ENCODE measurements at places on chromosomes 11 and 22. TPM values are rescaled to one million over a fixed set of nuclear protein-coding genes. Genes with fewer than 3 reads are reported as not detected.

Gene EMID1
- not detected for total RNA-seq

Gene TBX10
- not detected for total RNA-seq

Gene DLG2
- 1.7 TPM for total RNA-seq

Gene INSC
- 0.30 TPM for total RNA-seq

Gene BID
- 22.0 TPM for total RNA-seq

Gene TTC36
- total RNA-seq = 0.62 TPM

DNA sequence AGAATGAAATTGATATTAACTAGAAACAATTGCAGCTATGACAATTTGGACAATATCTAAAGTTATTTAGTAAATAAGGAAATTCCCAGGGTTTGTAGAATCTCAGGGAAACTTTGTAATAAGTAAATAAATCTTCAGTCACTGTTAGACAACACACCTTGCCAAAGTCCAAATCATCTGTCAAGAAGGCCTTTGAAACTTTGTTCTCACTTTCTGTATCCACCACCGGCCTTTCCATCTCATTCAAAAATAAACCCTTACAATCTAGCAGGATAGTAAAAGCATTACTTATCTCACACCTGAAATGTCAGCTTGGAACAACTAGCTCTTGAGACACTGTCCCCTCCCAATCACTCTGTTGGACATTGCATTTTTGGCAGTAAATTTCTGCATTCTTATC, 7.9 kb downstream of the NNMT start:
- H3K36me3 ChIP-seq = no peaks in the 10 kb centered on the region
- no peak overlapping the region for H3K4me3 ChIP-seq
- DNase-seq = no peak
- peaks cover 20% of the 10 kb centered on the region for H3K27me3 ChIP-seq
- no peaks in the 10 kb centered on the region for H3K4me1 ChIP-seq
- H3K27ac ChIP-seq = no peak overlapping the region

DNA sequence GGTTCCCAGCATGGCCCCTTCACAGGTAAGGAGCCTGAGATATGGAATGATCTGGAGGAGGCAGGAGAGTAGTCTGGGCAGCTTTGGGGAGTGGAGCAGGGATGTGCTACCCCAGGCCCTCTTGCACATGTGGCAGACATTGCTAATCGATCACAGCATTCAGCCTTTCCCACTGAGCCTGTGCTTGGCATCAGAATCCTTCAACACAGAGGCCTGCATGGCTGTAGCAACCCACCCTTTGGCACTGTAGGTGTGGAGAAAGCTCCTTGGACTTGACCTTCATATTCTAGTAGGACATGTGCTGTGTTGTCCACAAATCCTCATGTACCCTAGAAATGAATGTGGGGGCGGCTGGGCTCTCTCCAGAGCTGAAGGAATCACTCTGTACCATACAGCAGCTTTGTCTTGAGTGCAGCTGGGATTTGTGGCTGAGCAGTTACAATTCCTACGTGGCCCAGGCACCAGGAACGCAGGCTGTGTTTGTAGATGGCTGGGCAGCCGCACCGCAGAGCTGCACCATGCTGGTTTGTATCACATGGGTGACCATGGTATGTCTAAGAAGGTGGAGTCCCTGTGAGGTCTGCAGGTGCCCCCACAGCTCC, 21.8 kb upstream of the PPP6R3 start:
- H3K36me3 ChIP-seq = peaks cover 4% of the 10 kb centered on the region
- no peak overlapping the region for H3K27ac ChIP-seq
- no peaks in the 10 kb centered on the region for H3K27me3 ChIP-seq
- no peak for DNase-seq
- no peak overlapping the region for H3K4me3 ChIP-seq

GRCh38 chr11:83816572-83817187, 530.5 kb upstream of the CCDC90B start:
- no peak overlapping the region for H3K4me3 ChIP-seq
- no peak overlapping the region for H3K27ac ChIP-seq
- H3K36me3 ChIP-seq = no peaks in the 10 kb centered on the region
- peaks cover 17% of the 10 kb centered on the region for H3K27me3 ChIP-seq
- no peaks in the 10 kb centered on the region for H3K4me1 ChIP-seq

GRCh38 chr11:9276571-9276970, 11.4 kb upstream of the DENND5A start:
- H3K36me3 ChIP-seq = peaks cover 12% of the 10 kb centered on the region
- peaks cover 22% of the 10 kb centered on the region for H3K4me1 ChIP-seq
- H3K27me3 ChIP-seq = no peaks in the 10 kb centered on the region
- no peak for DNase-seq
- H3K27ac ChIP-seq = no peak overlapping the region
- H3K4me3 ChIP-seq = no peak overlapping the region

GRCh38 chr11:1005928-1006327, 30.6 kb downstream of the MUC6 start:
- no peak overlapping the region for H3K4me3 ChIP-seq
- H3K27me3 ChIP-seq = no peaks in the 10 kb centered on the region
- no peak for DNase-seq

DNA sequence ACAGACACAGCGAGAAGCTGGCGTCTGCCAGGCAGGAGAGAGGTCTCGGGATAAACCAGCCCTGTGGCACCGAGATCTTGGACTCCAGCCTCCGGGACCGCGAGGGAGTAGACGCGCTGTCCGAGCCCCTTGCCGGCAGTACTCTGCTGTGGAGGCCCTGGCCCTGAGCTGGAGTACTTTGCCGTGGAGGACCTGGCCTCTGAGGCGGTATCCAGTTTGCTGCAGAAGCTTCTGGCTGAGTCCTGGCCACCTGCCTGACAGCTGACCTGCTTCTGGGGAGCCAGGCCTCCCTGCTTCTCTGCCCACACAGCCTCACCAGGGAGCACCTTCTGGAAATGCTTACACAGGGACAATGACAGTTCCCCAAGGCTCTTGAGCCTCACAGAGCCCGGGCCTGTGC, 31.6 kb upstream of the CARS1 start:
- H3K36me3 ChIP-seq = no peaks in the 10 kb centered on the region
- H3K27me3 ChIP-seq = no peaks in the 10 kb centered on the region
- DNase-seq = no peak

DNA sequence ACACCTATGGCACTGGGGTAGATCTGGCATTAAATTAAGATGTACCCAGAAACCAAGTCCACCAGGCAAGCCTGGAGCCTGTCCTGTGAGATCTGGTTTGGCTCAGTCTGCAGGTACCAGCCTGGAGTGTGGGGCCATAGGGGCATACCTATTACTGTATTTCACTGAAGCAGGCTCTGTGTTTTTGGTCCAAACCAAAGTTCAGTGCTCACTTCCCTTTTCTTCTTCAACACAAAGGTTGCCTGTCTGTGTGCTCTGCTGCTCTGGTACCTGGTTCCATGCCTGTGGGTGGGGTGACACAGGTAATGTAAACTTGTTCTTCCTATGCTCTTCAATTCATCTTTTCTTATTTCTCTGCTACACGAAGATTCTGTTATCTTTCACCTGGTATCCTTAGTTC, 19.8 kb upstream of the GLYATL2 start:
- H3K27me3 ChIP-seq = peaks cover 27% of the 10 kb centered on the region
- no peaks in the 10 kb centered on the region for H3K36me3 ChIP-seq
- no peaks in the 10 kb centered on the region for H3K4me1 ChIP-seq
- no peak for DNase-seq

DNA sequence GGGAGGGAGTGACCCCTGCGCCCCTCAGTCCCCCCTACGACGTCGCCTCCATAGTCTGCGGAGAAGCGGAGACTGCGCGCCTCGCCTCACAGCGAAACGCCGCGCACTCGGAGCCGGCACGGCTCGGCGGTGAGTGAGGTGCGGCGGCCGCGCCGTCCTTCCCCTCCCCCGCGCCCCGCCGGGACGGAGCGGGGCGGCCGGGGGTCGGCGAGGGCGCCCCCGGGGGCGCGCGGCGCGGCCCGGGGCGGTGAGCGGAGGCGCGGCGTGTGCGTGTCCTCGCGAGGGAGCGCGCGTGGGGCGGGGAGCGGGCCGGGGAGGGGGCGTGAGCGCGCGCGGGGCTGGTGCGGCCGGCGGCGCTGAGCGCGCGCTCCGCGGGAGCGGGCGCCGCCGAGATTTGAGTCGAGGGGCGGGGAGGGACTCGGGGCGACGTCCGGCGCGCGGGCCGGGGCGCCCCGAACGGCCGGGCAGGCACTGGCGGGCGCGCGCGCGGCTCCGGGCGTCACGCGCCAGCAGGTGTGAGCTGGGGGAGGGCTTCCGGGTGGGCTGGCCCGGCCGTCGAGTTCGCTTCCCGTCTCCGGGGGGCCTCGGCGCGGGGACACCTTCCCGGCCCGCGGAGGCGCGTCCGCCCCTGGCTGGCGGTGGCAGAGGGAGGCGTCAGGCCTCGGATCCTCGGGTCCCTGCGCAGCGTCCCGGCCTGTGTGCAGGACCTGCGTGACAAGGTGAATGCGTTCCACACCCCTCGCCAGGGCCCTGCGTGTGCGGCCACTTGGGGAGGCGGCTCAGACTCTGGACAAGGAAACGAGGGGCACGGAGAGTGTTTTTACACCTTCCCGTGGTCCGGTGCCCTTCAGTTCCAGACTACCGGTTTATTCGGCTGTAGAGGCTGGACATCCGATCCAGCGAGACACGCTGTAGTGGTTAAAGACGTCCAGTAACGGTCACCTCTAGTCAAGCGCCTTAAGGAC, 50.4 kb downstream of the FAM83F start:
- peak overlapping the region; percentile 99 for H3K27ac ChIP-seq
- H3K4me1 ChIP-seq = peaks cover 29% of the 10 kb centered on the region
- H3K4me3 ChIP-seq = peak overlapping the region; percentile 96
- peaks cover 5% of the 10 kb centered on the region for H3K27me3 ChIP-seq
- no peaks in the 10 kb centered on the region for H3K36me3 ChIP-seq

GRCh38 chr11:125504580-125504979, 8.5 kb upstream of the FEZ1 start:
- no peak overlapping the region for H3K27ac ChIP-seq
- H3K4me3 ChIP-seq = no peak overlapping the region
- H3K36me3 ChIP-seq = no peaks in the 10 kb centered on the region
- peaks cover 3% of the 10 kb centered on the region for H3K27me3 ChIP-seq
- no peak for DNase-seq

- H3K36me3 ChIP-seq = no peaks in the 10 kb centered on the region
- H3K27me3 ChIP-seq = peaks cover 9% of the 10 kb centered on the region
- no peak overlapping the region for H3K27ac ChIP-seq
- H3K4me3 ChIP-seq = no peak overlapping the region
These were observed 38.4 kb upstream of the RTL6 start for GRCh38 chr22:44536411-44536810.

DNA sequence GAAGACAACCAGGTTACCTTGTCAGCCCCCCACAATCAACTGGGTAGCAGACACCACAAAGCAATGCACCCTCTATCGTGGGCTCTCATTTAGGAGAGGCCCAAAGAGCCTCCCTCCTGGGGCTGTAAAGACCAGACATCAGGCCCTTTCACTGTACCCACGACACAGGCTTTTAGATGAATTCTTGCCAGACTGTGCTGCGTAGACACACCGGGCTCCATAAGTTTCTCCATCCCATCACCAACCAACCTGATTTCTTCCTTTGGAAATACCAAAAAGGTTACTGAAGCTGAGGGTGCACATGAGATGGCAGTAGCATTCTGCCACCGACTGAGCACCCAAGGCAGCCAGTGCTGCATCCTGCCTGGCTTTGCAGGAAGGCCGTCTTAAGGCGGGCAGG, 46.4 kb upstream of the SLC25A1 start:
- no peak for DNase-seq
- H3K4me3 ChIP-seq = no peak overlapping the region
- no peak overlapping the region for H3K27ac ChIP-seq
- no peaks in the 10 kb centered on the region for H3K27me3 ChIP-seq
- no peaks in the 10 kb centered on the region for H3K4me1 ChIP-seq

GRCh38 chr22:46910624-46911023, 148.2 kb downstream of the TBC1D22A start:
- no peaks in the 10 kb centered on the region for H3K27me3 ChIP-seq
- H3K36me3 ChIP-seq = peaks cover 4% of the 10 kb centered on the region
- H3K4me1 ChIP-seq = no peaks in the 10 kb centered on the region
- no peak for DNase-seq
- peak overlapping the region; percentile 70 for H3K27ac ChIP-seq

DNA sequence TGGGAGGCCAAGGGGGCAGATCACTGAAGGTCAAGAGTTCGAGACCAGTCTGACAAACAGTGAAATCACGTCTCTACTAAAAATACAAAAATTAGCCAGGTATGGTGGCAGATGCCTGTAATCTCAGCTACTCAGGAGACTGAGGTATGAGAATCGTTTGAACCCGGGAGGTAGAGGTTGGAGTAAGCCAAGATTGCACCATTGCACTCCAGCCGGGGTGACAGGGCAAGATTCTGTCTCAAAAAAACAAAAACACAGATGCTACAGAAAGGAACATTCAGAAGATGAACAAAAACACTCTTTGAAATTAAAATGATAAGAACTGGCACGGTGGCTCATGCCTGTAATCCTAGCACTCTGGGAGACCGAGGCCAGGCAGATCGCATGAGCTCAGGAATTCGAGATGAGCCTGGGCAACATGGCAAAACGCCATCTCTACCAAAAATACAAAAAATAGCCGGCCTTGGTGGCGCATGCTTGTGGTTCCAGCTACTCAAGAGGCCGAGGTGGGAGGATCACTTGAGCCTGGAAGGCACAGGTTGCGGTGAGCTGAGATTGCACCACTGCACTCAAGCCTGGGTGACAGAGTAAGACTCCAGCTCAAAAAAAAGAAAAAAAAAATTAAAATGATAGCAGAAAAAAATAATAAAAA, 8.5 kb downstream of the RAB6A start:
- H3K27ac ChIP-seq = no peak overlapping the region
- H3K4me1 ChIP-seq = peaks cover 20% of the 10 kb centered on the region
- peaks cover 11% of the 10 kb centered on the region for H3K36me3 ChIP-seq
- H3K27me3 ChIP-seq = no peaks in the 10 kb centered on the region
- no peak for DNase-seq

- H3K27ac ChIP-seq = no peak overlapping the region
- DNase-seq = no peak
- H3K4me1 ChIP-seq = no peaks in the 10 kb centered on the region
- H3K36me3 ChIP-seq = no peaks in the 10 kb centered on the region
These were observed 55.9 kb upstream of the BMAL1 start for GRCh38 chr11:13221722-13222121.

GRCh38 chr11:86672007-86672621, at the start of gene ME3:
ME3 (minus strand) TSS chr11:86672616.
- peak within 1 kb of the TSS; percentile 46 for H3K27ac ChIP-seq
- peaks cover 2% of the 10 kb centered on the region for H3K36me3 ChIP-seq
- H3K4me3 ChIP-seq = peak within 1 kb of the TSS; percentile 78
- peaks cover 9% of the 10 kb centered on the region for H3K4me1 ChIP-seq
- peak; percentile 60 for DNase-seq

GRCh38 chr11:110159476-110159875, 66.3 kb downstream of the ZC3H12C start:
- H3K4me1 ChIP-seq = no peaks in the 10 kb centered on the region
- H3K36me3 ChIP-seq = no peaks in the 10 kb centered on the region
- no peaks in the 10 kb centered on the region for H3K27me3 ChIP-seq
- no peak overlapping the region for H3K4me3 ChIP-seq
- H3K27ac ChIP-seq = no peak overlapping the region

DNA sequence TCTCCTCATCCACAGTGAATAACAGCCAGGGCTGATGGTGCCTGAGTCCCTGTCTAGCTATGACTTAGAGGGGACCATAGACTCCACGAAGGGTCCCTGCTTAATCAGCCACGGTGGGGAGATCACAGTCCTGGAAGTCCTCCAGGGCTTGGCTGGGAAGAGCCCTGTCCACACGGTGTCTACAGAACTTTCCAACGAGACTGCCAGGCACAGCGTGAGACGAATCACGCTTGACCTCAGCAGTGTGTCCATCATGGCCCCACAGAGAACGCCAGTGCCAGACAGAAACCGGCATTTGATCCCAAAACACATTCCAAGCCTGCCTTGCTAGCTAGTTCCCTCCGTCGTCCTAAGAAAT, 143.4 kb downstream of the CRYBB2 start:
- H3K4me3 ChIP-seq = no peak overlapping the region
- H3K27ac ChIP-seq = no peak overlapping the region
- H3K27me3 ChIP-seq = no peaks in the 10 kb centered on the region
- H3K36me3 ChIP-seq = no peaks in the 10 kb centered on the region

Measured in activated naive CD8-positive, alpha-beta T cell treated with anti-CD3 and anti-CD28 coated beads for 36 hours (primary cell).